ENCODE measurements at places on chromosomes 3 and 15.

DNA sequence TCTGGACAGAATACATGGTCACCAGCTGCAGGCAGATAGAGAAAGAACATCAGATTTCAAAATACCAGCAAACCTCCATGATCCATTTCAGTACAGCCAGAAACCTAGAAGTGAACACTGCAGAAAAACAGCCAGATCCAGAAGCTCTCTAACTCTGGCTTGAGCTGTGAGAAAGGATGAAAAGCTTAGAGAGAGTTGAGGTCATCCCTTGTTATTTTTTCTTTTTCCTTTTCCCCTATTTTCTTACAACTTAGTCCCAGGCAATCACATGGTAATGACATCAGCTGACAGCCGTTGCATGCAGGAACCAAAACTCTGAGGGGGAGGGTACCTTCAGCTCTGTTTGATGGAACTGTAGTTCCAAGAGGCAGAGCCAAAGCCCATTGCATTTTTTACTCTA, 113.2 kb downstream of the TCF12 start:
- DNase-seq = no peak

DNA sequence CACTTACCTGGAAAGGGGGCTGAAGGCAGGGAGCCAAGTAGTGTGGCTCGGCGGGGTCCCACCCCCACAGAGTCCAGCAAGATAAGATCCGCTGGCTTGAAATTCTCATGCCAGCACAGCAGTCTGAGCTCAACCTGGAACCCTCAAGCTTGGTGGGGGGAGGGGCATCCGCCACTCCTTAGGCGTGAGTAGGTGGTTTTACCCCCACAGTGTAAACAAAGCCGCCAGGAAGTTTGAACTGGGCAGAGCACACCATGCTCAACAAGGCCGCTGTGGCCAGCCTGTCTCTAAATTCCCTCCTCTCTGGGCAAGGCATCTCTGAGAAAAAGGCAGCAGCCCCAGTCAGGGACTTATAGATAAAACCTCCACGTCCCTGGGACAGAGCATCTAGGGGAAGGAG, 156.3 kb downstream of the KBTBD8 start:
- no peak for DNase-seq

- DNase-seq = no peak
These were observed 140.3 kb downstream of the FEZF2 start for GRCh38 chr3:62233065-62233464.

DNA sequence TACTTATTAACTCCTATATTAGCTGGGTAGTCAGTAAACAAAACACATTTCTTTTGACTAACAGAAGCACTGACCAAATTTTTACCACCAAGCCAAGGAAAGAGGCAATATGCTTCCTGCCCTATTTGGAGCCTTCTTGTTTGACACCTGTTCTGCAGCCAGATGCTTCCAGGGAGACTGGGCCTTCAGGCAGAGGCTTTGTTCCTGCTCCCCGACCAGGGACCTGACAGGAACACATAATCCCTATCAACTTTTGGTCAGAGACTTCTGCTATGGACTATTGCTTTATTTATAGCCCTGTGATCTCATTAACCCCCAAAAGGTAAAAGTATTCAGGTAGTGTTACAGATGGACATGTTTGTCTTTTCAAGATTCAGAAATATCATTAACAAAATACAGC, 541.3 kb downstream of the NTRK3 start:
- DNase-seq = no peak

DNA sequence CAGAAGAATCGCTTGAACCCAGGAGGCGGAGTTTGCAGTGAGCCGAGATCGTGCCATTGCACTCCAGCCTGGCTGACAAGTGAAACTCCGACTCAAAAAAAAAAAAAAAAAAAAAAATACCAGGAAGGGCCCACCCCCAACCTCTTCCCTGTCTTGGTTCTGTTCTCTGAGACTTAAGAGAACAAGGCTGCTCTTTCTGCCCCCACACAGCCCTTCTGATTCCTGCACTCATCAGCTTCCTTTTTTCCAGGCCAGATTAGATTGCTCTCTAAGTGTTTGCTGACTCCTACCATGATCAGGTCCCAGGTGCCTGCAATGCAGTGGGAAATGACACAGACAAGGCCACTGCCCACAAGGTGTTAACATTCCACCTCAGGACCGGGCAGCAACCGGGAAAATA, 13.0 kb downstream of the TMEM44 start:
- DNase-seq = no peak

DNA sequence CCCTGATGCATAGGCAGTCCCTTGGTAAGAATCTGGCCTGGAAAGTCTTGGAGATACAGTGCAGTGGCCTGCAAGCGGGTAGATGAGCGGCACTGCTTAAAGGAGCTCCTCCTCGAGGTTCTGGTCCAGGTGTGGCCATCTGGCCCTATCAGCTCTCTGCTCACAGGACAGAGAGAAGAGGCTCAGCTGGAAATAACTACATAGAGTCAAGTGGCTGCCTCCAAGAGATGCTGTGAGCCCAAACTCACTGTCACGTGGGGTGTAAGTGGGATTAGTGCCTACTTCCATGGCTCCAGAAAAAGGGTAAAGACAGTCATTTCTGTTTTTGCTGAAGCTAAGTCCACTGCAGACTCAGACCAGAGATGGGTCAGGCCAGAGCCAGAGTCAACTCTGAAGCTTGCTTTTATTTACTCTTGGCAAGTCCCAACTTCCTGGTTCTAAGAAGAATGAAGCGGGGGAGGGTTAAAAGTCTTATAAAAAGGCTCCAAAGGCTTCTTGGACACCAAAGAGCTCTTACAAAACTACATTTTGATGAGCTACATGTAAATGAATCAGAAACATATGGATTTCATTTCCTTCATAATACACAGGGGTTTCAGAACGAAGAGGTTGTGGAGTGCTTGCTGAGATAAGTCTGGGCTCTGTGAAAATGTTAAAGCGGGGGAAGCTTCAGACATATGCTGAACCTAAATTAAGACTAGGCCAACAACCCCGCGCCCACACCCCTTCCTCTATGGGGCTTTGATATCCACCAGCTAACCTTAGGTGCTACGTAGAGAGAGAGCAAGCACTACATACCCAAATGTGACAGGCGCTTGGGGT, 77.1 kb downstream of the PDZRN3 start:
- DNase-seq = no peak

Data from thyroid gland (tissue), 4 donors.